Activated T-cell treated with anti-CD3 and anti-CD28 coated beads, Interleukin-2, amount 50 U/mL, for 48 hours (primary cell): ENCODE measurements at places on chromosomes 1 and 21.
A peak's percentile ranks its signal among the peaks of the same experiment; 100 is the strongest.

GRCh38 chr1:21436488-21437340 is 3.2 kb upstream of the NBPF3 start:
- DNase-seq: no peak

DNA sequence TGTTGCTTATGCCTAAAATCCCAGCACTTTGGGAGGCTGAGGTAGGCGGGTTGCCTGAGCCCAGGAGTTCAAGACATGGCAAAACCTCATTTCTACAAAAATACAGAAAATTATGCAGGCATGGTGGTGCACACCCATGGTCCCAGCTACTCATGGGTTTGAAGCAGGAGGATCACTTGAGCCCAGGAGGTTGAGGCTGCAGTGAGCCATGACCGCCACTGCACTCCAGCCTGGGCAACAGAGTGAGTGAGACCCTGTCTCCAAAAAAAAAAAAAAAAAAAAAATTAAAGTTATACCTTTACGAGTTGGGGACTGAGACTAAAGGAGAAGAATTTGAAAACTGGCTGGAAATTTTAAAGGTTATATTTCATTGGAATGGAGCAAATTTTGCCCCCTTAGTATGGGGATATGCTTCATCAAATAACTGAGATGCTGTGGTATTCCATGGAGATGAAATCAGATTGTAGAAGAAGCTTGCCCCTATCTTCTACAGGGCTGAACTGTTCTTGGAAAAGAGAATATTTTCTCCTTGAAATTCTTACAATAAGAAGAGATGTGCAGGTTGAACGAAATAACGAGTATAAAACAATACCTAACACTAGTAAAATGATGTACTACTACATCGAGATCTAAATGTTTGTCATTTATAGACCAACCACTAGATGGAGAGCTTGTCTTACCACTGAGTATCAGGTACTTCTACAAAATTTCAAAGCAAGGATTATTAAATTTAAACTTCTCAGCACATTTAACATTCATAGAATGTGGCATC is 34.9 kb upstream of the SCYL3 start:
- DNase-seq: no peak

- no peak for DNase-seq
Observed at GRCh38 chr1:40030528-40031135, 9.9 kb upstream of the CAP1 start.

DNA sequence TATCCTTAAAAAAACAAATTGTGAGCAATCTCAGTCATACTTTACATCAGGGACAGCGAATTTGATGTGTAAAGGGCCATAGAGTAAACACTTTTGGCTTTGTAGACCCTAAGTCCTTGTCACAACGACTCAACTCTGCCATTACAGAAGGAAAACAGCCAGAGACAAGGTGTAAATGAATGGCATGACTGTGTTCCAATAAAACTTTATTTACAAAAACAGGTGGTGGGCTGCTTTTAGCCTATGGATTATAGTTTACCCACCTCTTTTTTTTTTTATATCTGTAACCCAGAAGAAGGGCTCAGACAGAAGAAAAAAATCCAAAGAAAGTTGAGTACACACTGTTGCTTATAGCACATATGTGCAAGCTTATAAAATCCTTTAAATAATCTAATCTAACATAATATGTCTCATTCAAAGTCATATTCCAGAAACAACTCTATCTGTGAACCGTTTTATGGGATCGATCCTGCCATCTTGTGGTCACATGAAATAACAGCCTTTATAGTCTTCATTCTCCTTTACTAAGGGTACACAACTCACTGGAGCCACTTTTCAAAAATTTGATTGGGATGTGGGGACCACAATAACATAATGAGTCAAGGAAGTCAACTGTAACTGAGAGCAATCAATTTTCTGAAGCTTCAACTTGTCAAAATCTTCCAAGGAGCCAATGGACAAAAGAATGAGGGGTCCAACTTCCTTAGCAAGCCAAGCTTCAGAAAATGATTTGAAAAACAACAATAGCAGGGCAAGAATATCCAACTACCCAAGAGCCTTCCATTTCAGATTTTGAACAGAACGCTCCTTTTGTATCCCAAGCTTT is 142.2 kb upstream of the KRTAP19-8 start:
- no peak for DNase-seq

- DNase-seq: no peak
Observed at GRCh38 chr1:18148461-18148860, 40.9 kb downstream of the IGSF21 start.

DNA sequence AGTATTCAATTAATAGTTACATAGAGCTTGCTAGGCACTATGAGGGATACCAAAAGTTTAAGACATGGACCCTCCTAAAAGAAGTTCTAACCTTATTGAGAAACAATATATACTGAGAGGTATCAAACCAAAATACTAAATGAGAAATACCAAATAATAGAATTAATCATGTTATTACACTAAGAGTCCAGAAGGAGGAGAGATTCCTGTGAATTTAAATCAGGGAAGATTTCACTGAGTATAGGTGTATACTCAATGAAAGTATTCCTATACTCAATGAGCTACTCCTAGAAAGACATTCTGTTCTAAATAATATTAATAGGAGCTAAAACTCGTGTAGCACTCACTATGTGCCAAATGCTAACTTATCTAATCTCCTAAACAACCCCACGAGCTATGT is 9.4 kb downstream of the CR1L start:
- DNase-seq: no peak

DNA sequence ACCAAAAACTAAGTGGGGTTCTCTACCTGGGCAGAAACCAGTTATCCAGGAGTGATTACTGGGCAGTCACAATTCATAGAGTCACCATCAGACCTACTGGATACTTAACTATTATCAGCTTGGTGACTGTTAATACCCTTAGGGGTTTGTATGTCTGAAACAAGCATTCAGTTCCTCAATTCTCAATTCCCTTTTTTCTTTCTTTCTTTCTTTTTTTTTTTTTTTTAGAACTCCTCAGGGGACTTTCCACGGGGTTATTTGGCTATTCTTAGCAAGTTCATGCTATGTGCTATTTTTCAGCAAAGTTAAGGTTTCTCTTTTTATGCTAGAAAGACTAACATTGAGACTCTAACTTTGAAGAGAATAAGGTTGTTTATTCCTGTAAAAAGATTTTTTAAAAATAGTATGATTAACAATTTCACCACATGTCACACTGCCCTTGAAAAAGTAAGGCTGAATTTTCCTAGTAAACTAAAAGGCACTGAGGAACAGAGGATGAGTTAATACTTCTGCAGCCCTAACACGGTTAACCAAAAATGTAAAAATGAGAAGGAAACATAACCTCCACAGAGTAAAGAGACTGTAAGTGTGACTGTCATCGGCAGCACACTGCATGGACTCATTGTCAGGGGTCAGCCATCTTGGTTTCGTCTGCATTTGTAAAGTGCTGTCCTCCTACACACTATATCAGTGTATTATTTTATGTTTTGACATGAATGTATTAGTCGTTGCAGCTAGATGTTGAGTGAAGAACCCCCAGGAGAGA is 310.2 kb downstream of the NTNG1 start:
- no peak for DNase-seq

DNA sequence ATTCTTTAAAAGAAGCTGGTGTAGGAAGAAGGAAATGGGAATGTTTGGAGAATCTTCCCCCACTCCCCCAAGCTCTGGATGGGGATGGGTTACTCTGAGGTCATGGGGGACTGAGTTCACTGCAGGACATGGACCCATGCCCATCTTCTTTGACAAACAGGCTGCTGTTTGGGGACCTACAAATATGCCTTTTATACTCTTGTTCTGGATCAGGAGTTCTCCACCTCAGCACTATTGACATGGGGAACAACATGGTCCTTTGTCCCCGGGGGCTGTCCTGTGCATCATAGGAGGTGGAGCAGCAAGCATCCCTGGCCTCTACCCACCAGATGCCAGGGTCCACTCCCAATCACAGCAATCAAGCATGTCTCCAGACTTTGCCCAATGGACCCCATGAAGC is 365.8 kb upstream of the C1orf174 start:
- DNase-seq: no peak

DNA sequence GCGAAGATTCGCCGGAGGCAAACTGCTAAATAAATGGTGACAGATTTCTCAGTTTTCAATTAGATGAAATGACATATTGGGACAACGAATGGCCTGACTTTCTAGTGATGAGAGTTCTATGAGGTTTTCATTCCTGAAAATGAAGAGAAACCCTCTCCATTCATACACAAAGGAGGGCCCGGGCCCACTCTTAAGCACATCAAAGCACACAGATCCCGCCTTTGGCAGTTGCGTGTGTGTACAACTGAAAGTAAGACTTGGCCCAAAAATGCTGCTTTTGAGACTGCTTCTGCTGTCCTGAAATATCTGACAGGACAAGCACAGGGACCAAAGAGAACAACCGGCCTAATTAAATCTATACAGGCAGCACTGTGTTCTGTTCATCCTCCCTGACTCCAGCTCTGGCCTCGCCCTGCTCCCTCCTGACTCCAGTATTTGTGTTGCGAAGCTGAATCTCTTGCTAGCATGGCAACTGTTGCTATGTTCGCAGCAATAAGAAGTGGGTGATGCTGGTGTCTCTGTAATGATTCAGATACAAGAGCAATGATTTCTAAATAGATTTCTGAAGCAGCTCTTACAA is 7.4 kb downstream of the LRRC53 start:
- no peak for DNase-seq

DNA sequence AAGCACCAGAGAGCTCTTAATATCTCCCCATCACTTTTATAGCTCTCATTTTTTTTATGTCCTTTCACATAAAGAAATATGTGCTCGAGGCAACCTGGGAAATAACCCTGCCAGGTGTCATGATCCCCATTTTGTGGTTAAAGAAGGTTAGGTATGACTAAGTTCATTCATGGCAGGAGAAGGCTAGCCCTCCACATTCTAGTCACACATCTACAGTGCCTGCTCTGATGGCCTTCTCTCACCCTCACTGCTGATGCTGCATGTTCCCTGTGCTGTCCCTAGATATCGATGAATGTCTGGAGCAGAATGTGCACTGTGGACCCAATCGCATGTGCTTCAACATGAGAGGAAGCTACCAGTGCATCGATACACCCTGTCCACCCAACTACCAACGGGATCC is 187.5 kb downstream of the TPR start:
- peak; percentile 26 for DNase-seq

GRCh38 chr21:45640001-45640887 is 3.3 kb upstream of the PCBP3 start:
- no peak for DNase-seq

DNA sequence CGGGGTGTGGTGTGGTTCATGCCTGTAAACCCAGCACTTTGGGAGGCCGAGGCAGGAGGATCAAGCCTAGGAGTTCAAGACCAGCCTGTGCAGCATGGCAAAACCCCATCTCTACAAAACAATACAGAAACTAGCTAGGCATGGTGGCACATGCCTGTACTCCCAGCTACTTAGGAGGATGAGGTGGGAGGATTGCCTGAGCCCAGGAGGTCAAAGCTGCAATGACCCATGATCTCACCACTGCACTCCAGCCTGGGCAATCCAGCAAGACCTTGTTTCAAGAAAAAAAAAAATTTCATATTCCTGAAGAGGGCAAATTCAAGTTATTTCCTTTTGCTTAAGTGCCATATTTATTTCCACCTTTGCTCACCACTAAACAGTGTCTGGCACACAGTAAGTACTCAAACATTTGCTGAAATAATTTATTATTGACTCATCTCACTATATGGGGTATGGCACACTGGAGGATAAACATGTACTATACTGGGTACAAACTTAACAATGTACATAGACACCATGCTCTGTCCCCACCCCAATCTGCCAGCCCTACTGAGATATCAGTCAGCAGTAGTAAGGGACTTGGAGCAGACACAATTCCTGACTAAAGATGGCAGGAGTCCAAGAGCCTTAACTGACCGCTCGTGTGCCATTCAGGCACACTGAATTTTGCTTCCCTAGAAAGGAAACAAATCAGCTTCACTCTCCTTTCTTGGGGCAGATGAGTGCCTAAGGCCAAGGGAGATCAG is 15.5 kb downstream of the MEAF6 start:
- DNase-seq: no peak

- DNase-seq: no peak
Observed at GRCh38 chr1:162003830-162004215, 19.8 kb downstream of the OLFML2B start.

DNA sequence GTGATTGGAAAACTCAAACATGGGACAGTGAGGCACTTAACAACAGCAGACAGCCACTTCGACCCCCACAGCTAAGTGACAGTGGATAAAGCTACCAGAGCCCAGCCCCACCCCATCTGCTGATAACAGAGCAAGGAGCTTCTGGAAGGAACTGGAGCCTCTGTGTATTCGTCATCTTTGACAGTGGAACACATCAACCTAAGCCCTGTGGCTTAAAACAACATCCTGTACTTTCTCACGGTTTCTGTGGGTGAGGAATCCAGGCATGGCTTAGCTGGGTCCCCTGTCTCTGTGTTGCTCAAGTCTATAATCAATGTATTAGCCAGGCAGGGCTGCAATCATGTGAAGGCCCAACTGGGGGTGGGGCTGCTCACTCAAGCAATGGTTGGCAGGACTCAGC is 18.4 kb upstream of the SIPA1L2 start:
- no peak for DNase-seq
